ENCODE measurements at places on chromosomes 6 and 20.

- no peak for DNase-seq
These were observed 12.1 kb downstream of the RBCK1 start for GRCh38 chr20:420166-420620.

- no peak for DNase-seq
These were observed 20.6 kb downstream of the ZFP64 start for GRCh38 chr20:52171025-52171424.

DNA sequence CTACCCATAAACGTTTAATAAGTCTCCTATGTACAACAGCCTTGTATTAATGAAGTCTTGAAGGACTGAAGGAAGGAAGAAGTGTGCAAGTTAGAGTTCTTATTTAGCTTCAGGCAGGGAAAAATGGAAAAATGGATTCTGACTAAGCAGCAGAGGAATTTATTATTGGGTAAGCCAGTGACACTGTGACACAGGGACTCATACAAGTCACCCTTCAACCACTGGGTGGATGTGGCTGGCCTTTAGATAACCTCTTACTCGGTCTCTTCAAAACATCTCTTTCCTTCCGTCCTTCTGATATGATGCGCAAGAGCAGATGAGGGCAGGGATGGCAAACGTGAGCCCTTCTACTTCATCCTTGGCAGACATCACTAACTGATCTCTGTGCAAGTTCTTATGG is 145.6 kb downstream of the DHX35 start:
- no peak for DNase-seq

- no peak for DNase-seq
These were observed 8.8 kb downstream of the TMEM151B start for GRCh38 chr6:44278774-44279697.

- no peak for DNase-seq
These were observed 36.9 kb upstream of the SLC16A10 start for GRCh38 chr6:111050261-111051023.

DNA sequence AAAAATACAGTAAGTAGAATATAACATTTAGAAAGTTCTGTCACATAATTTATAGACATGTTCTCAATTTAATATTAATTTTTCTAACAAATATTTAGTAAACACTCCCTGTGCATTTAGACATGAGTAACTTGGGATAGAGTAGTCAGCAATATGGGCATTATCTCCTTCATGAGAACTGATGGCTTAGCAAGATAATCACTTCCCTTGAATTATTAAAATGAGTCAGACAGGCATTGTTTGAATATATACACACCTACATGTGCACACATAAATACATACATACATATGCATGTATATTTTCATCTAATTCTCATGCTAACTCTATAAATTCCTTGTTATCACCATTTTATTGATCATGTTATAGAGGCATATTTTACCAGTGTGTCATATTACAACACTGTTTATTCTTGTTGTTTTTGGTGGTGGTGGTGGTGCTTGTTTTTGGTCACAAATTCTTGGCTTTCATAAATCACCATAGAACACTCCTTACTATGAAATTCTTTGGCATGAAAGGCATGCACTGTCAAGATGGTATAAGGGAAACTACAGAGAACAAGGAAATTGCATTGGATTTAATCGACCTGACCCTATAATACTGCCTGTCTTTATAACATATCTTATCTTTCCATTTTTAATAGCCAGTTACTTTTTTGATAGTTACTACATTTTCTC is 434.5 kb upstream of the MANEA start:
- no peak for DNase-seq

- DNase-seq, result no peak
These were observed 22.3 kb upstream of the TOP1 start for GRCh38 chr20:41006126-41006935.

DNA sequence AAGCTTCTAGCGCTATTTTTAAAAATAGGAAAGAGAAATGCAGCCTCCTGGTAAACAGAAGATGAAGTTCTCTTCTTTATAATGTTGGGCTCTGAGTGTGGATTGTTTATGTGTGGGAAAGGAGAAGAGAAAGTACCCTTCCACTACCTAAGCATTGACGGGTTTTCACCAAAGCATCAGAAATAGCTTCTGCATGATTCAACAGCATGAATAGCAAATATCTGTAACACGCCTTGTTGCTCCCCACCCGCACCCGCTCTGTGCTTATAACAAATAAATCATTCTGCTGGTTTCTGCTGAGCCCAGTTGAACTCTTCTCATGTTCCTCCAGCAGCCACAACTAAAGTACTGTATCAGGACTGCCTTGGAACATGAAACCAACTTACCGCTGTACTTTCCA is 20.7 kb downstream of the TXLNB start:
- DNase-seq, result no peak

GRCh38 chr6:14981960-14982359 is 263.9 kb upstream of the JARID2 start:
- DNase-seq, result no peak

GRCh38 chr6:79941489-79942151 is 5.7 kb downstream of the ELOVL4 start:
- no peak for DNase-seq

DNA sequence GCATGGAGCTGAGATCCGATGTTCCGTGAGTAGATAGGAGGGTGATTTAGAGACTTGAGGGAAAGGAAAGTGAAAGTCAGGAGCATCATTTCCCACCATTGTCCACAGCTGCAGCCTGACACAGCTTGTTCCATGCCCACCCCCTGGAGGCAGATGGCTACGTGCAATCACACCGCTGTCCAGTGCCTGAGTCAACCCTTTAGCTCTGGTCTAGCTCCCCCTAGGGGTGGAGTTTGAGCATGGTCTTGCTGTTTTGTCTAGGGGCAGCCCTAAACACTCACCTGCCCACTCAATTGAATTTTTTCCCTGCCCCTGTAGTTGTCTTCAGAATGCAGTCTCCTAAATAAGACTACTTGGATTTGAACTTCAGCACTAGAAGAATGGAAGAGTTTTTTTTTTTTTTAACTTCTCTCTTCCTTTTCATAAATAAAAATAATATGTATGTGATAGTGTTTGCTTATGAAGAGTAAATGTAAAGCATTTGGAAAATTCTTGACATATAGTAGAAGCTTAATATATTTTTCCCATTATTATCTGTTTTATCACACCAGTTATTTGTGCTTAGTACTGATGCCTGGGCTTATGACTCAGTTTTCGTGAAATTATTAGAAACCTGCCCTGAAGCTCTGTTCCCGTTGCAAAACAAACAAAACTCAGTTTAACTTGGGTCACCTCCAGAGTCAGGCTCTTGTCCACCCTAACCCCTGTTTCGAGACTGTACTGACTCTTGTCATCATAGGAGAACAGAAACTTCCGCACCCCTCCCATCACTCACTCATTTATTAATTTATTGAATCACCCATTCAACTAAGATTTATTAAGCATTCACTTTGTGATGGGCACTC is 814.8 kb downstream of the MAFB start:
- no peak for DNase-seq

DNA sequence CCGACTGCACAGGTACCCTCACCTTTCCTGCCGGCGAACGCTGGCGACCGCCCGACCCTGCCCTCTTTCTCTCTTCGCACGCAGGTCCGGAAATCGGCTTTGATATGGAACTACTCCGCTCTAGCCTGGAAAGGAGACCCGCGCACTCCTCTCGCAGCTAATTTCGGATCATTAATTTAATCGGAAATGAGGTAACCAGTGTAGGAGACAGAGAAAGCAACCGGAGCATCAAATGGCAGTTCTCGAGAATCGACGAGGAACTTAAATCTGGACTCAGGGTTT is 949 bp upstream of the ATXN1 start:
- DNase-seq, result no peak

DNA sequence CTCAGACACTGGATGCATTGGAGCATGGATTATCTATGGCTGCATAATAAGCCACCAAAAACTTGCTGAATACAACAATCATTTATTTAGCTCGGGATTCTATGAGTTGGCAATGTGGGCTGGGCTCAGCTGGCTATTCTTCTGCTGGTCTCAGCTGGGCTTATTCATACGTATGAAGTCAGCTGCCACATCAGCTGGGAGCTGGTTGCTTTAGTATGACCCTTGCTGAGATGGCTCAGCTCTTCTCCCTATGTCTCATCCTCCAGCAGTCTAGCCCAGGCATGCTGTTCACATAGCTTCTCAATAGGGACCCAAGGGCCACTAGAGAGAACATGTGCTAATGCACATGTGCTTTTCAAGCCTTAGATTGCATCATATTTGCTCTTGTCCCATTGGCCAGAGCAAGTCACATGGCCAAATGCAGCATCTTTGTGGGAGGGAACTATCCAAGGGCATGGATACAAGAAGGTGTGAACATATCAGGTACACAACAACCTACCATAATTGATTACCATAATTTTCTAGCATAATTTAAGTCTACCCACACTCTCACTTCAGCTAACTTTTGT is 444.6 kb downstream of the KIF16B start:
- no peak for DNase-seq

DNA sequence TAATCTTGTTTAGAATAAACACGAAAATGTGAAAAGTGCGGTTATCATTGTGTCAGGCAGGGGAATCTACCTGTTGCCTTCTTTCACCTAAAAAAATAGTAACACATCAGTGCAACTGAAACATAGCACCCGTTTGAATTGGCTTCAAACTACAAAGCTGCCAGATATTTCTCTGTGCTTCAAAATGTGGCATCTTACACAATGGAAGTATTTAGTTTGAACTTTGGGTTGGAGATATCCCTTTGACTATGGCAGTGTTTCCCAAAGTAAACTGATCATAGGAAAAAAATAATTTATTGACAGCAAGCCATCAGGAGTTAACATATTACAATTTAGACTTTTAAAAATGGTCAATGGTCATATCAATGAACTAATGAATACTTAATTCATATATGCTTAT is 3.6 kb downstream of the PPP1R3G start:
- DNase-seq, result no peak

GRCh38 chr6:92538926-92539325 is 880.4 kb downstream of the EPHA7 start:
- DNase-seq, result no peak

GRCh38 chr6:27861861-27862260 is 50.3 kb downstream of the OR2B2 start:
- no peak for DNase-seq

DNA sequence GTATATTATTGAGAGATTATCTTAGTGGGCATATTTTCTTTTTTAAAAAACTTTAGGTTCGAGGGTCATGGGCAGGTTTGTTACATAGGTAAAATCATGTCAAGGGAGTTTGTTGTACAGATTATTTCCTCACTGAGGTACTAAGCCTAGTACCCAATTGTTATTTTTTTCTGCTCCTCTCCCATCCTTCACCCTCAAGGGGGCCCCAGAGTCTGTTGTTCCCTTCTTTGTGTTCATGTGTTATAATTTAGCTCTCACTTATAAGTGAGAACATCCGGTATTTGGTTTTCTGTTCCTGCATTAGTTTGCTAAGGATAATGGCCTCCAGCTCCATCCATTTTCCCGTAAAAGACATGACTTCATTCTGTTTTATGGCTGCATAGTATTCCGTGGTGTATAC is 247.9 kb upstream of the RAB32 start:
- no peak for DNase-seq

DNA sequence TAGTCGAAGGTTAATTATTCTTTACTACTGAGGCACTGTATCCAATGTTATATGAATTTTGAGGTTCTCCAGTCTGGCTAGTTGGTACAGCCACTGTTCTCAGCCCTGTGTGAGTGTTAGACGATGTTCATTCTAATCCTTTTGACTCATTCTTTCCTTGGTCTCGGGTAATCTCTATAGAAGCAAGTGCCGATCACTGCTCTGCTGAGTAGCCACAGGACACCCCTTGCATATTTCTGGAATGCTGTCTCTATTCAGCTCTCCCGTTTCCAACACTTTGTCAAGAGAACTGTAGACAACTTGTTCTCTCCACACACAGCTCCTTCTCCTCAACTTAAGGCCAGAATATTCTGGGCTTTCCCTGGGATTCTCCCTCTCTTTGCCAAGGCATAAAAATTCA is 42.4 kb upstream of the PLCB1 start:
- DNase-seq, result no peak

GRCh38 chr20:25277941-25278521 is 30.1 kb downstream of the PYGB start:
- no peak for DNase-seq

DNA sequence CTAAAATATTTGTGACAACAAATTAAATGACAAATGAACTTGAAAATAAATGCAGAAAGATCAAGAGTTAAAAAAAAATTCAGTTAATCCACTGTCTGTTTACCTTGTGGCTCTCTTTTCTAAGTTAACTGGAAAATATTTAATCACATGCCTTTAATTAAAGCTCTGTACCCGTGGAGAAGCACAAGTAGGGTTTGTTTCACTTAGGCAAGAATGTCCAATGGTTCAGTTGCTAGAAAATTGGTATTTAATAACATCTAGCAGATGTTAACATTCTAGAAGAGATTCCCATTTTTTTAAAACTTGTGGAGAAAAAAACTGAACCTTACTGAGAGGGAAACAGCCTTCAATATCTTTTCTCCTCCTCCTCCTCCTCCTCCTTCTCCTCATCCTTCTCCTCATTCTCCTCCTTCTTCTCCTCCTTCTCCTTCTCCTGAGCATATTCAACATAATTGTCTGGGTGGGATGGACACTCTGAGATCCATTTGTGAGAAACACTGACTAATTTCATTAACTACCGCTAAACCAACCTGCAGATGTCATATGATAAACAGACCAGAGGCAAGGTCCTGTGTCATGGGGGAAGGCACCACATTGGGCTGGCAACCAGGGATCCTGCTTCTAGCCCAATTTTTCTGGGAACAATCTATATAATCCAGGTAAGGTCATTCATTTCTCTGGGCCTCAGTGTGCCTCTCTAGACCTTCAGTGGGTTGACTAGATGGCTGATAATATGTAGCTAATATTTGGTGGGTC is 44.1 kb upstream of the AKIRIN2 start:
- DNase-seq, result no peak

- DNase-seq, result no peak
These were observed 103.0 kb upstream of the FOXQ1 start for GRCh38 chr6:1208876-1209275.

- no peak for DNase-seq
These were observed 57.8 kb upstream of the ARID1B start for GRCh38 chr6:156719395-156719719.

DNA sequence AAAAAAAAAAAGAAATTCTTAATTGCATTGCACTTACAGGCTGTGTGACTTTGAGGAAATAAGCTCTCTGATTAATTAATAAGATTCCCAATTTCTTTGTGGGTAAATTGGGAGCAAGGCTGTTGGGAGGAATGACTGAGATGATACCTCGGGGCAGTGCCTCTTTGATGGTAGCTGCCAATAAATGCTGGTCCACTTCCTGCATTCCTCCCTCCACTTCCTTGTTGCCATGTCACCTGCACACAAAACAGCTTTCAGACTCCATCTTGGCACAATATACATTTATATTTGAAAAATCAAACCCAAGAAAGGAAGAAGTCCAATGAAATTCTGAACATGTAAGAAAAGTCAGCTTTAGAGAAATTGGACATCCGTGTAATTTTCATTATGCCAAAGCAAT is 45.1 kb downstream of the MTHFD1L start:
- no peak for DNase-seq

- no peak for DNase-seq
These were observed 35.3 kb downstream of the ELOVL2 start for GRCh38 chr6:11008821-11009220.

GRCh38 chr20:11430652-11431051 is 487.0 kb upstream of the BTBD3 start:
- DNase-seq, result no peak

GRCh38 chr6:1689141-1689540 is 79.4 kb downstream of the FOXC1 start:
- DNase-seq, result no peak

- no peak for DNase-seq
These were observed 2.8 kb upstream of the MAPK13 start for GRCh38 chr6:36127462-36128016.

GRCh38 chr6:45664707-45665106 is 287.0 kb upstream of the SUPT3H start:
- no peak for DNase-seq

GRCh38 chr6:157213907-157214565 is 109.3 kb downstream of the TMEM242 start:
- no peak for DNase-seq

All from stimulated activated CD8-positive, alpha-beta memory T cell treated with anti-CD3 and anti-CD28 coated beads, Interleukin-15, amount 100 ng/mL, for 24 hours (primary cell).